ENCODE measurements at places on chromosomes 11 and 22. TPM values are rescaled to one million over a fixed set of nuclear protein-coding genes. Genes with fewer than 3 reads are reported as not detected.

Gene NAALAD2
- total RNA-seq, result not detected

Gene RAG2
- total RNA-seq, result not detected

Gene SAA1
- total RNA-seq, result 0.42 TPM

Gene UEVLD
- 17.3 TPM for total RNA-seq

Gene OR8D4
- not detected for total RNA-seq

Gene ACR
- total RNA-seq, result not detected

Gene CCDC73
- not detected for total RNA-seq

Gene DNAJB7
- not detected for total RNA-seq

Measured in A549 treated with CORT108297 at 1 μM for 4 hours (cell line).